Prostate gland (tissue), 2 donors: ENCODE measurements at places on chromosomes 5 and 9. TPM values are rescaled to one million over a fixed set of nuclear protein-coding genes. Genes with fewer than 3 reads are reported as not detected.

DNA sequence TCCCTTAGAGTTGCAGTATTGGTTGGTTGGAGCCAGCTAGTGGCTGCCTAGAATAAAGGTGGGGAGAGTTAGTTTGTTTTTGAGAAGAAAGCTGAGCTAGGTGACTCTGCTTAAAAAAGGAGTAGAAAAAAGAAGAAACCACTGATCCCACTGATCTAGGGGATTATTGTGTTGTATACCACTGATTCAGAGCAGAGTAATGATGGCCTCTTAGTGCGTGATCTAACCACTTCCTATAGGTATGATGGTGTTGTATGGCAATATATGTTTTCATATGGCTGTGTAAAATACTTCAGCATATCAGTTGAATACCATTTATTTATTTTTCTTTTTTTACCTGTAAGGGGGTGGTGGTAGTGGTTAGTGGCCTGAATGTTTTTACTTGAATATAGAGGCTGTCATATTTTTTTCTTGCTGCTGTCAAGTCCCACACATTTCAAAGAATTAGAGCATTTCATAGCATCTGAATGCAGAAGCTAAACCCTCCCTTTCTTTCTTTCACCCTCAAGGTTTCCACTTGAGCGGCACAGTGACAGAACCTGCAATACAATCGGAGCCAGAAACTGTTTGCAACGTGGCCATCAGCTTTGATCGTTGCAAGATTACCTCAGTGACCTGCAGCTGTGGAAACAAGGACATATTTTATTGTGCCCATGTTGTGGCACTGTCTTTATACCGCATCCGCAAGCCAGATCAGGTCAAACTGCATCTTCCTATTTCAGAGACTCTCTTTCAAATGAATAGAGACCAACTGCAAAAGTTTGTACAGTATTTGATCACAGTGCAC, 140.3 kb downstream of the ZSWIM6 start:
- H3K4me3 ChIP-seq, result no peak overlapping the region
- no peak for DNase-seq
- no peaks in the 10 kb centered on the region for H3K36me3 ChIP-seq
- H3K27me3 ChIP-seq, result no peaks in the 10 kb centered on the region

GRCh38 chr9:33190021-33190705, 23.0 kb upstream of the B4GALT1 start:
- no peak overlapping the region for H3K4me3 ChIP-seq

GRCh38 chr5:169049712-169050111, 251.2 kb downstream of the SLIT3 start:
- H3K4me3 ChIP-seq, result no peak overlapping the region
- peaks cover 3% of the 10 kb centered on the region for H3K4me1 ChIP-seq
- no peaks in the 10 kb centered on the region for H3K36me3 ChIP-seq
- no peak for DNase-seq
- no peak overlapping the region for H3K27ac ChIP-seq

GRCh38 chr5:12392246-12392645, 488.0 kb upstream of the CTNND2 start:
- no peak overlapping the region for H3K27ac ChIP-seq
- H3K36me3 ChIP-seq, result no peaks in the 10 kb centered on the region
- no peaks in the 10 kb centered on the region for H3K4me1 ChIP-seq
- H3K4me3 ChIP-seq, result no peak overlapping the region

- H3K27ac ChIP-seq, result no peak overlapping the region
- no peak for DNase-seq
- H3K4me3 ChIP-seq, result no peak overlapping the region
- no peaks in the 10 kb centered on the region for H3K4me1 ChIP-seq
- peaks cover 4% of the 10 kb centered on the region for H3K36me3 ChIP-seq
These were observed 32.6 kb downstream of the IPPK start for GRCh38 chr9:92637326-92637725.

DNA sequence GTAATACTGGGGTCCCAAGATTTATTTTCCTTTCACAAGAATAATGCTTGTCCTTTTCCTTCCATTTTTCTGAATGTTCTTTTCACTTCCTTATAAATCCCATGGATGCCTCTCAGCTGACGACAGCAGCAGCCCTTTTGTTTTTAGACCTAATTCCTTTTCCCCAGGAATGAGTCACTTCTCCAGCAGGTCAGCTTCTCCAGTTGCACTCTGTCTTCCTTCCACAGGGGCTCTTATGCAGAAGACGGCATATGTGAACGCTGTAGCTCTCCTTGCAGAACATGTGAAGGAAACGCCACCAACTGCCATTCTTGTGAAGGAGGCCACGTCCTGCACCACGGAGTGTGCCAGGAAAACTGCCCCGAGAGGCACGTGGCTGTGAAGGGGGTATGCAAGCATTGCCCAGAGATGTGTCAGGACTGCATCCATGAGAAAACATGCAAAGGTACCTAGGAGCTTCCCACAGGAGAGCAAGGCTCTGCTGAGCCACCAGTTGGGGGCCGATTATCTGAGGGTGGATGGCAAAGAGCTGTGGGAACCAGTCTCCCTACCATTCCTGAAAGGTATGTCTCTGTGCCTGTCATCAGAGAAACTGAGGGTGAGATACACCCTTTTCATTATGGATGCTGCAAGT, 72.9 kb downstream of the RFK start:
- DNase-seq, result no peak
- no peak overlapping the region for H3K4me3 ChIP-seq
- no peaks in the 10 kb centered on the region for H3K4me1 ChIP-seq
- no peaks in the 10 kb centered on the region for H3K36me3 ChIP-seq

DNA sequence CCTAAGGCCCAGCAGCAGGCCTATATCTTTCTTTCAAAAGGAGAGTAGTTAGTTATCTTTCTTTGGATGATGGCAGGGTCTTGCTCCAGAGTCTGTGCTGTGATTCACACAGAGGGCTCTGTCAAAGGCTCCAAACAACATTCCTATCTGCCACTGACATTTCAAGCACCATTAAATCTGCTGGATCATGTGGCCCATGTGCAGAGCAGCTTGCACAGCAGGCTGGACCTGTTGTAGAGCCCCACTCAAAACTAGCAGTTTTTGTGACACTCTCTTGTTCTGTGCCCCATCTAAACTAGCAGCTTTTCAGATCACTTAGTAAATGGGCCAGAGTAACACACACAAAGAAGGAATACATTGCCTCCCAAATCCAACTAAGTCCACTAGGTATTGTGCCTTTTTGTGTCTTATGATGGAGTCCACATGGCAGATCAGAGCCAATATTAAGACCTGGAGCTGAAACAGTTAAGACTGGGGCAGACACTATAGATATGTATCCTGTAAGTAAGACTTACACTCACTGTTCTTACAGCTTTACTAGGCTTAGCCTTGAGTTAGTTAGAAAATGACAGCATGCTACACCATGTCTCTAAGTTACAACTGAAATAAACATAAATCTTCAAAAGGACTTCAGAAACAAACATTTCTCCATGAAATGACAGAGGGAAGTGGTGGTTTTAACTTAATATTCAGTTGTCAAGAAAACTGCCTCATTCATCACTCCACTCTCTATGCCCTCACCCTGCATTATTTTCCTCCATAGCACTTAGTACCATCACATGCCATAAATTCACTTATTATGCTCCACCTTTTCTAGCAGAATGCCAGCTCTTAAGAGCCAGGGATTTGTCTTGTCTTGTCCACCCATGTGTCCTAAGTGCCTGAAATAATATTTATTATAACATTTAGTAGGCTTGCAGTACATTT, 400.9 kb downstream of the RAB3C start:
- DNase-seq, result no peak
- H3K27ac ChIP-seq, result no peak overlapping the region
- no peak overlapping the region for H3K4me3 ChIP-seq
- H3K36me3 ChIP-seq, result no peaks in the 10 kb centered on the region
- H3K27me3 ChIP-seq, result no peaks in the 10 kb centered on the region

GRCh38 chr5:7394889-7395431, 978 bp upstream of the ADCY2 start:
- no peaks in the 10 kb centered on the region for H3K36me3 ChIP-seq
- no peak for DNase-seq
- no peaks in the 10 kb centered on the region for H3K4me1 ChIP-seq
- peak overlapping the region; percentile 68 for H3K27ac ChIP-seq

- no peak overlapping the region for H3K27ac ChIP-seq
- H3K4me1 ChIP-seq, result no peaks in the 10 kb centered on the region
These were observed 112.9 kb downstream of the ST8SIA4 start for GRCh38 chr5:100790170-100790665.

GRCh38 chr9:126336736-126337325, 10.2 kb downstream of the MVB12B start:
- H3K4me3 ChIP-seq, result no peak overlapping the region
- no peak overlapping the region for H3K27ac ChIP-seq
- no peaks in the 10 kb centered on the region for H3K36me3 ChIP-seq
- DNase-seq, result no peak

- H3K4me3 ChIP-seq, result no peak overlapping the region
- no peak for DNase-seq
- no peak overlapping the region for H3K27ac ChIP-seq
- H3K27me3 ChIP-seq, result no peaks in the 10 kb centered on the region
- H3K36me3 ChIP-seq, result no peaks in the 10 kb centered on the region
- no peaks in the 10 kb centered on the region for H3K4me1 ChIP-seq
These were observed 167.4 kb downstream of the GAPVD1 start for GRCh38 chr9:125428902-125429467.

DNA sequence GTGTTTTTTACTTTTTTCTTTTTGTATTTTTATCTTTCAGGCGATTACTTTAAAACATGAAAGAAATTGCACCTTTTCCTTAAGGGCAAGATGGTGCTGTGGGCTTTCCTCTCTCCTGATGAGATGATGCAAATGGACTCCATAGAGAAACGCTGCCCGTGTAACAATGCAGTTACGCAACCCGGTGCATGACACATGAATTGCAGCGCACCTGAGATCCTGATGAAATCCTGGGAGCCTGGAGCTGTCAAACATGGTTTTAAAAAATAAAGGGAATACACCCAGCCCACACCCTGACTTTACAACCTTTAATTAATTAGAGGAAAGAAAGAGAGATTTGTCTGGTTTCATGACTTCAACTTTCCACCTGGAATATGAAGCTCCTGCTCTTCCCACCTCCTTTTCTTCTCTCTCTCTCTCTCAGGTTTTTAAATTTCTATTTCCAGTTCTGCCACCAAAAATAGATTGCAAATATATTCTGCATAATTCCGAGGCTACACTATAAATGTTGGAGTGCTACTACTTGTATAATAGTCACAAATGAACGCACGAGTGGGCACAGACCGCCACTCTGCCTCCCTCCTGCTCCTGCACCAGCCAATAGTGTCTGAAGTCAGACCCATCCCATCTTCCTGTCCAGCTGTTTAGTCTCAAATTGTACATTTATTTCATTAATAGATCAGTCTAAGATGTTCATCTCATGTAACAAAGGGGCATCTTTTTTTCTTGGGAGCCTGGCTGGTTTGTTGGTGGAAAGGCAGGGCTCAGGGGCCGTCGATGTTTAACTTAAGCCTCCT, 179.1 kb downstream of the AUH start:
- no peaks in the 10 kb centered on the region for H3K36me3 ChIP-seq
- no peaks in the 10 kb centered on the region for H3K4me1 ChIP-seq
- H3K4me3 ChIP-seq, result no peak overlapping the region

DNA sequence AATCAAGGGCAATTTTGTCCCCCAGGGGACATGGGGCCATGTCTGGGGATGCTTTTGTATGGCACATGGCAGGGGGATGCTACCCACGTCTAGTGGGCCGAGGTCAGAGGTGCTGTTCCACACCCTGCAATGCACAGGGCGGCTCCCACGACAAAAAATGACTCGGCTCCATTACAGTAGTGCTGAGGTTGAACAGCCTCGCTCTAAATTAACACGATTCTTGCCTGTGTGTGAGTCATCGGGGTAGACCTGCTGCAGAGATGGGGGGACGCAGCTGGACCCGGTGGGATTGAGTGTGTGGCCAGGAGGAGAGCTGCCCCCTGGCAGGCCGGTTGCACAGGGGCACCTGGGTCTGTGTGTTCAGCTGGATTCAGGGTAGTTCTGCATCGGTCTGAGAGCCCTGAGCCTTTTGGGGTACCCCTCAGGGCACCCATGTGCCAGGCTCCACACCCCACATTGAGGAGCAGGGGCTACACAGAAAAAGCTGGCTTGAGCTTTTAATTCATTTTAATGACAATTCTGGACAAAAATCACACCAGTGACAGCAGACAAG, 20.0 kb upstream of the COL5A1 start:
- no peaks in the 10 kb centered on the region for H3K27me3 ChIP-seq
- no peaks in the 10 kb centered on the region for H3K4me1 ChIP-seq
- no peak overlapping the region for H3K4me3 ChIP-seq

- no peaks in the 10 kb centered on the region for H3K36me3 ChIP-seq
- DNase-seq, result no peak
- H3K4me1 ChIP-seq, result no peaks in the 10 kb centered on the region
- H3K27ac ChIP-seq, result no peak overlapping the region
These were observed 25.3 kb upstream of the RECK start for GRCh38 chr9:36011379-36011778.

DNA sequence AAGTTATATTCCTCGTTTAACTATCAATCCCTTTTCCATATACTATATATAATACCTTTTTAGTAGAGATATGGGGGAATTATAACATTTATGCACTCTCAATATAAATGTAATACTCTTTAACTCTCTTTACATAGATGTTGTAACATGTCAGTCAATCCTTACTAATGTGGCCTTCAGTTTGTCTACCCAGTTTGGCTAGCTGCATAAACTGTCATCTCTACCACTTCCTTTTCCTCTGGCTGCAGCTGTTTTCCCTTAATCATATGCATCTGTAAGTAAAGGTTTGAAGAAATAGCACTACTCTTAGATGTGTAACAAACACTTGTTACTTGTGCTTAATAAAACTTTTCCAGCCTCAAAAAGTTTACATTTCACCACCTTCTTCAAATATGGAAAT, 13.4 kb downstream of the ABHD17B start:
- no peak for DNase-seq

DNA sequence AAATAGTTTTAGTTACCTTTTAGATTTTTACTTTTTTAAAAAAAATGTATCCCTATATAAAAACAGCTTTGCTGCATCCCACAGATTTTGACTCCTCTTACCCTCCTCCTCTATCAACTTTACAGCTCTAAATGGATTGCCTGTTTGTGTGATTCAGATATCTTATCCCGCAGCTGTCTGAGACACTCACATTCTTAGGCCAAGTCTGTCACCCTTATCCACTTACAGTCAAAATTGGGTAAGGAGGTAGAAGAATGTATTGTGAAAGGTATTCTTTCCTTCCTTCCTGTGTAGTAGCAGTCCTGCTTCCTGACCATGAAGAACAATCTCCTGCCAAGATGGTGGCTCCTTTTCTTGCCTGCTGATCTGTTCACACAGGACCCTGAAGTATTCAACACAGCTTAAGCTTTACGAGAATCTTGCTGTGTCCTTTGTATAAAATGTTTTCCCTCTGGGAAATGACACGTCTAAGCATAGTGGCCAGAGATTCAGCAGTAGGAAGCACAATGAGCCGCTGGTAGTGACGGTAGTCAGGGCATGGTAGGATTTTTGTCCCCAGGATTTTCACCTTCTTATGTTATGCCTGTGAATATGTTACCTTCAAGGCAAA, 67.7 kb upstream of the ST8SIA4 start:
- no peak overlapping the region for H3K4me3 ChIP-seq
- H3K36me3 ChIP-seq, result no peaks in the 10 kb centered on the region
- H3K27me3 ChIP-seq, result no peaks in the 10 kb centered on the region
- H3K27ac ChIP-seq, result no peak overlapping the region
- no peaks in the 10 kb centered on the region for H3K4me1 ChIP-seq

- no peaks in the 10 kb centered on the region for H3K36me3 ChIP-seq
- H3K4me1 ChIP-seq, result no peaks in the 10 kb centered on the region
- no peak for DNase-seq
- H3K27me3 ChIP-seq, result no peaks in the 10 kb centered on the region
These were observed 96.5 kb upstream of the ERCC6L2 start for GRCh38 chr9:95778957-95779356.

TTC23L gene
- total RNA-seq, result 2.4 TPM

ZMYND19 gene
- total RNA-seq, result 34.8 TPM

PCDHGC5 gene
- 2.7 TPM for total RNA-seq

FIBCD1 gene
- total RNA-seq, result 0.36 TPM

NEURL1B gene
- total RNA-seq, result 39.9 TPM

PRR7 gene
- 11.0 TPM for total RNA-seq

PALM2AKAP2 gene
- total RNA-seq, result 0.62 TPM

SPATA31A6 gene
- total RNA-seq, result not detected

GAPT gene
- total RNA-seq, result 3.0 TPM

SPATA31A3 gene
- 0.74 TPM for total RNA-seq
